Activated CD4-positive, alpha-beta memory T cell treated with anti-CD3 and anti-CD28 coated beads for 36 hours (primary cell): ENCODE measurements at places on chromosomes 5 and 9. TPM values are rescaled to one million over a fixed set of nuclear protein-coding genes. Genes with fewer than 3 reads are reported as not detected.

FBXL7 gene
- total RNA-seq, result not detected

BARHL1 gene
- total RNA-seq, result not detected

LCN6 gene
- total RNA-seq, result not detected

SPATA6L gene
- total RNA-seq, result 0.59 TPM

- H3K4me3 ChIP-seq, result no peak overlapping the region
- H3K36me3 ChIP-seq, result peaks cover 1% of the 10 kb centered on the region
- DNase-seq, result no peak
- peaks cover 14% of the 10 kb centered on the region for H3K4me1 ChIP-seq
- no peaks in the 10 kb centered on the region for H3K27me3 ChIP-seq
These were observed 24.7 kb upstream of the ACOT12 start for GRCh38 chr5:81418606-81419005.

DNA sequence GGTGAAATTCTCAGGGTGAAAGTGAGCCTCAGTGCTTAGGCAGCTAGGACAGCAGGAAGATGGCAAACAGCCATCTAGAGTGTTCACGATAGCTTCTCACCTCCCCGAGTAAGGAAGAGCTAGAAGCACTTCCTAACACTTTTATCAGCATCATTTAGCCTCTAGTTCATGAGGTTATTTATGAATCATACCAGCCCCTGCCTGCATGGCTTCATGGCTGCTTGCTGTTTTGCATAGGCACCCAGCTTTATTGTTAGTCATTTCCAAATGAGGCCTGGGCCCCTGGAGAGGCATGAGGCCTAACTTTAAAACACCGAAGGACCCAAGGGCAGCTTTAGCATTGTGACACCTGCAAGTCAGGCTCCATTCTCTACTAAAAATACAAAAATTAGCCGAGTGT lies 134.9 kb upstream of the PANK3 start:
- H3K4me1 ChIP-seq, result peaks cover 2% of the 10 kb centered on the region
- no peak for DNase-seq
- H3K27ac ChIP-seq, result no peak overlapping the region

DNA sequence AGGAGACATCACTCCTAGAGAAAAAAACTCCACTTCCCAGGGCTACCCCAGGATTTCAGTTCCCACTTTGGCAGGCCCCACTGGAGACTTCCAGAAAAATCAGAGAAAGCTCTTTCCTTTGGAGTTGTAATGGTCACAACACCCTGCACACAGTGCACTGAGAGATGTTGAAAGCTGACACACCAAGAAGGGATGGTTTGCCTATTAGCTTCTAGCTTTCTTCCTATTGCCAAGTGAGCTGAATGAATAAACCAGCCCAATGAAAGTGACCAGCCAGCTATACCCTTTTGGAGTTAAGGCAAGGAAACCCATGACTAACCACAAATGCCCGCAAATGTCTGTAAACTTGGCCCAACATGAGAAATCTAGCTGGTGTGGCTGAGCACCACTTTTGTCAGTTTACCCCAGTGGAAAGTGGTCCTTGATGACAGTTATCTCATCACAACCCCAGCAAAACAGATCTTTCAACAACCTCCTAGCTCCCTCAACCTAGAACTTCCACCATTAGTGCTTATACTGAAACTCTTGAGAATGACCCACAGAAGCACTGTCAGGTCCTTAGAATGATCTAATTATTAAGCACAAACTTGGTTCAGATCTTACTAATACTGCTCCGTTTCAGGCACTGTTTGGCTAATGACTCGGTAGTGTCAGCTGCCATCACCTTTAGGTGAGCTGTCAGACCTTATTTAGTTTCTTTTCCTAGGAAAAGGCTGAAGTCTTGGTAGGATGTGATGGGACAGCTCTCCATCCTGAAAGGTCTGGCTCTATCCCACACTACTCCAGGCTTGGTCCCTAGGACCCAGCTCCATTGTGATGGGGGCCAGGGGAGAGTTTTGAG lies 11.2 kb downstream of the IRF1 start:
- no peak for DNase-seq
- peak overlapping the region; percentile 87 for H3K27ac ChIP-seq
- peaks cover 68% of the 10 kb centered on the region for H3K4me1 ChIP-seq
- H3K36me3 ChIP-seq, result peaks cover 16% of the 10 kb centered on the region
- peak overlapping the region; percentile 28 for H3K4me3 ChIP-seq

DNA sequence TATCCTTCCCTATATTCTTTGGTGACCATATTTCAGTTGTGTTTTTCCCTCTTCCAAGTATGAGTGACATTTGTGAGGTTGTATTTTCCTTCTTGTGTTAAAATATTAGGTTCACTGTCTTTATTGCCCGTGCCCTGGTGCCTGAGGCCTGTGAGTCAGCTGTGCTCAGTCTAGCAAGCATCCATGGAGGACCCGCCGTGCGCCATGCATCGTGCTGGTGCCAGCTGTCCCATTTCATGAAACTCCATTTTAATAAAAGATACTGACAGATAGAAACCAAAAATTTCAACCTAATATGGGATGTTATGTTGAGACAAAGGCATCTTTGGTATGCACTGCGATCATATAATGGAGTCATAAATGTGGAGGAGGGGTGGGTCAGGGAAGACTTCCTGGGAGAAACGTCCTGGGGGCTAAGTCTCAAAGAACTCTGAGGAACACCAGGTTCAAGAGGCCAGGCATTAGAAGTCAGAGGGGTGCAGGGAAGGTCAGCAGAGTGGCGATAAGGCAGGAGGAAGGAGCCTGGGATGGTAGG lies 34.0 kb upstream of the FGF1 start:
- no peaks in the 10 kb centered on the region for H3K4me1 ChIP-seq
- H3K27me3 ChIP-seq, result peaks cover 2% of the 10 kb centered on the region
- no peak for DNase-seq

DNA sequence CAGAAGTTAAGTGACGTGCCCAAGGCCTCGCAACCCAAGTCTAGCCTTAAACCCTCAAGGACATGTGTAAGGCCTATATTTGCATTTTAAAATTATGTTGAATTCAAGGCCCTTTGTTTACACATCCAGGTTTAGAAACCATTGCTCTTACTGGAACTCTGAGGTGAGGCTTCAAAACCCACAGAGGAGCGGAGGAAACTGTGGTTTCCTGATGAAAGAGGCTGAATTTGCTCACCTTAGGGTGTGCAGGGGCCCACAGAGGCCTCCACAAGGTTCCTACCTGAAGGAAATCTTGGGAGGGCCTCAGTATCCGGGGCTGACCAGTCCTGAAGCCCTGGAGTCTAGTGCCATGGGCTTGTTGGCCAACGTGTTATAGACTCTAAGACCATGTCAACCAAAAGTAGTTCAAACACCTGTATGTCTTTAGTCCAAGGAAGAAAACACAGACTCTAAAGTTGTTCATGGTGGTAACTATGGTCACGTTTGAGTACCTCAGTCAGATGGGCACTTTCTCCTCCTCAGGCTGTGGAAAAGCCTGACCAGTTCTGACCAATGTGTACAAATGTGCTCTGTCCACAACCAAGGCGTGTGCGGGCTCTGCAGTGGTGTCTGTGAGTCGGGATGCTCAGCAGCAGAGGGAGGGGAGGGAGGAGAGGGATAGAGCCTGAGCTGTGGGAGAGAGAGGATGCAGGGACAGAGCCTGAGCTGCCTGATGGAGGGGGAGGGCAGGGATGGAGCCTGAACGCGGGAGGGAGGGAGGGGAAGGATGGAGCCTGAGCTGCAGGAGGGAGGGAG lies 124.6 kb upstream of the ERCC6L2 start:
- peaks cover 11% of the 10 kb centered on the region for H3K4me1 ChIP-seq
- peak; percentile 60 for DNase-seq
- no peaks in the 10 kb centered on the region for H3K36me3 ChIP-seq
- H3K27ac ChIP-seq, result no peak overlapping the region
- H3K4me3 ChIP-seq, result no peak overlapping the region
- peaks cover 12% of the 10 kb centered on the region for H3K27me3 ChIP-seq

DNA sequence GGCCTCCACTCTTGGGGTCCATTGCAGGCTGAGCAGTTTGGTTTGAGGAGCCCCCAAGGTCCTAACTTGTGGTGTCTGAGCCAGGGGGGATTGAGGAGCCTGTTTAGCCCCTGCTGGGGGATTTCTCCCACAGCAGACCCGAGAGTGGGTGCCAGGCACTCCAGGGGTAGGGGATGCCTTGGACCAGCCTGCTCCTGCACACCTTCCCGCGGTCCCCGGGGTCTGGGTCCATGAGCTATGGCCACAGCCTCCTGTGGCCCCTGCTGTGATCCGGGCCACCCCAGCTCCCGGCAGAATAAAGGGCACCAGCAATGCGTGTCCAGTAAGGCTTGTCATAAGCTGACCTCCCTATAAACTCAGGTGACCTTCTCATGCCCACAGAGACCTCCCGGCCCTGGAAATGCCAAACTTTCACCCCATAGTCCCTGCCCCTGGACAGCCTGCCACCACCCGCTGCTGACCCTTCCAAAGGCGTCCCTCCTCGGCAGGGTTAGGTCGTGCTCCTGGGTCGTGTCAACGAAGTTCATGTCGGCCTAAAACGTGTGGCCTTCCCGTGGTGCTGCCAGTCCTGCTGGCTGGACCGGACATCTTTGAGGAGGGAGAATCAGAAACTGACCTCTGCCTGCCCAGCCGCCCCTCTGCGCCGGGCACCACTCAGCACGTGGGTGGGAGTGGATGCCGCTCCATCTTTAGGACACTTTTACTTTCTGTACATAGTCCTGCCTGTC lies 137.6 kb downstream of the MRPL36 start:
- no peak overlapping the region for H3K27ac ChIP-seq
- DNase-seq, result peak; percentile 5
- peaks cover 9% of the 10 kb centered on the region for H3K4me1 ChIP-seq
- peaks cover 55% of the 10 kb centered on the region for H3K27me3 ChIP-seq
- H3K4me3 ChIP-seq, result no peak overlapping the region
- H3K36me3 ChIP-seq, result no peaks in the 10 kb centered on the region

- no peak overlapping the region for H3K4me3 ChIP-seq
- no peak for DNase-seq
- no peak overlapping the region for H3K27ac ChIP-seq
- peaks cover 22% of the 10 kb centered on the region for H3K36me3 ChIP-seq
- no peaks in the 10 kb centered on the region for H3K4me1 ChIP-seq
These were observed 142.2 kb downstream of the MED27 start for GRCh38 chr9:131937451-131937850.

- H3K27me3 ChIP-seq, result peaks cover 12% of the 10 kb centered on the region
- no peak overlapping the region for H3K27ac ChIP-seq
- no peaks in the 10 kb centered on the region for H3K36me3 ChIP-seq
These were observed 42.7 kb downstream of the SH3PXD2B start for GRCh38 chr5:172411484-172412072.

RNF183 gene
- 0.36 TPM for total RNA-seq

ADAMTS2 gene
- total RNA-seq, result not detected

ADRA1B gene
- total RNA-seq, result not detected

GHR gene
- not detected for total RNA-seq

SPINK13 gene
- total RNA-seq, result not detected

MED10 gene
- 49.8 TPM for total RNA-seq

DNA sequence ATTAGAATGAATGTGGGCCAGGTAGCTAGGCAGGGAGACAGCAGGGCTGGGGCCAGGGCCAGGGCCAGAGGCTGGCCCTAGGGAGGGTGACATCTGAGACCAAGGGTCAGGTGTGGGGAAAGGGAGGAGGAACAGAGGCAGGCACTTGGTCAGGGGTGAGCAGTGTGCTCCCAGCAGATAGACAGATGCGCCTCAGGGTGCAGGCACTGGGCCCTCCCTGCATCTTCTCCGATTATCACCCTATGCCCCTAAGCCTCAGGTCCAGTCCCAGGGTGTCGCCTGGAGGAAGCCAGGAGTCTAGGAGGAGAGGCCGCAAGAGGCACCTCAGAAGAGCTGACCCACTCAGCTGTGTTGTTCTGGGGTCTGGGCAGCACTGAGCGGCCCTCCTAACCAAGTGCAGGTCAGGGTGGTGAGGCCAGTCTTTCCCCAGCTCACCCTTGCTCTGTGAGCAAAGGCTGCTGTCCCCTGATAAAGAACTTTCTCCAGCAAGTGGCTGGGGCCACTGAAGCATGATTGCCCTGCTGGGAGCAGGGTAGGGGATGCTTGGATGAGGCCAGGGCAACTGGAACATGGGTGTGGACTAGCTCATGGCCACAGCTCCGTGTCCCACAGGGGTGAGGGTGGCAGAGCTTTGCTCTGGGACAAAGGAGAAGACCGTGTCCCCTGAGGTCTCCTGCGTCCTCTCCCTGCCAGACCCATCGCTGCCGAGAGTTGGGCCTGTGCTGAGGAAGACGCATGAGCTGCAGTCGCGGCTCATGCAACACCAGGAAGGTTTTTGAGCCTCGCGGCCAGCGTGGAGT lies 2.1 kb upstream of the RASGEF1C start:
- no peaks in the 10 kb centered on the region for H3K36me3 ChIP-seq
- peaks cover 5% of the 10 kb centered on the region for H3K4me1 ChIP-seq
- no peak overlapping the region for H3K27ac ChIP-seq
- peaks cover 34% of the 10 kb centered on the region for H3K27me3 ChIP-seq
- DNase-seq, result no peak

GRCh38 chr5:170882345-170882744 lies 20.5 kb downstream of the RANBP17 start:
- H3K4me1 ChIP-seq, result no peaks in the 10 kb centered on the region
- H3K27me3 ChIP-seq, result no peaks in the 10 kb centered on the region
- no peak for DNase-seq
- H3K4me3 ChIP-seq, result no peak overlapping the region

- no peak overlapping the region for H3K27ac ChIP-seq
- peaks cover 10% of the 10 kb centered on the region for H3K27me3 ChIP-seq
- H3K4me3 ChIP-seq, result no peak overlapping the region
- no peaks in the 10 kb centered on the region for H3K4me1 ChIP-seq
These were observed 55.4 kb upstream of the PPARGC1B start for GRCh38 chr5:149674686-149675085.

COL23A1 gene
- total RNA-seq, result not detected

SLCO4C1 gene
- 0.31 TPM for total RNA-seq

- H3K27me3 ChIP-seq, result no peaks in the 10 kb centered on the region
- no peaks in the 10 kb centered on the region for H3K4me1 ChIP-seq
- DNase-seq, result no peak
- H3K36me3 ChIP-seq, result peaks cover 50% of the 10 kb centered on the region
These were observed 27.4 kb downstream of the ATPSCKMT start for GRCh38 chr5:10222326-10222725.

FAM193B gene
- 75.4 TPM for total RNA-seq

MSMP gene
- total RNA-seq, result not detected

ANKRD34B gene
- not detected for total RNA-seq

DNA sequence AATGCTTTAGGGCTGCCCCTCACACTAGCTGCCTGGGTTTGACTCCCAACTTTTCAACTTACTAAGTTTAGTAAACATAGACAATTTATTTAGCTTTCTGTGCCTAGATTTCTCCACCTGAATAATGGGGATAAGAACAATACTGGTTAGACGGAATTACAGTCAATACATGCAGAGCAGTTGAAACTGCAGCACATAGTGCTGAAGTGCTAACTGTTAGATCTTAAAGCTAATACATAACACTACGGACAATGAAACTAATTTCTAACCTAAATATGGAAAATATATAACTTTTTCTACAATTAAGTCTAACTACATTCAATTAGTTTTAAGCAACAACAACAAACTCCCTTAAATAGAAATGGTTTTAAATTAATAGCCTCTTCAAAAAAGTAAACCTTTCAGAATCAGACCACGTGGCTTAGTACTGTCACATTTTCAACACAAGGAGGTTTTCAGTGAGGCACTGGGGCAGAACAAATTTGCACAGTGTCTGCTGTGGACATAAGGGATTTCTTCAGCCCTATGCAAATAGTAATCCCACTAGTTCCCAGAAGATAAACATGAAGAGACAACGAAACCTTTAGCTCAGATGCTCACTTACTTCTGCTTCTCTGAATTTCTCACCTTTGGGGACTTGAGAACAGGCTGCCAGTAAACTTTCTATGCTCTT lies 293.4 kb downstream of the EDIL3 start:
- H3K4me3 ChIP-seq, result no peak overlapping the region
- H3K27ac ChIP-seq, result no peak overlapping the region
- no peak for DNase-seq
- no peaks in the 10 kb centered on the region for H3K27me3 ChIP-seq
- no peaks in the 10 kb centered on the region for H3K36me3 ChIP-seq
